Cortex of kidney (tissue), 1 donor: ENCODE measurements at places on chromosomes 11 and 22.

GRCh38 chr11:19604679-19605375 is 107.8 kb upstream of the NAV2 start:
- no peak for DNase-seq

GRCh38 chr22:17578136-17578754 is 14.9 kb downstream of the SLC25A18 start:
- no peak for DNase-seq

GRCh38 chr11:118618115-118618990 is 10.9 kb downstream of the PHLDB1 start:
- DNase-seq = no peak

DNA sequence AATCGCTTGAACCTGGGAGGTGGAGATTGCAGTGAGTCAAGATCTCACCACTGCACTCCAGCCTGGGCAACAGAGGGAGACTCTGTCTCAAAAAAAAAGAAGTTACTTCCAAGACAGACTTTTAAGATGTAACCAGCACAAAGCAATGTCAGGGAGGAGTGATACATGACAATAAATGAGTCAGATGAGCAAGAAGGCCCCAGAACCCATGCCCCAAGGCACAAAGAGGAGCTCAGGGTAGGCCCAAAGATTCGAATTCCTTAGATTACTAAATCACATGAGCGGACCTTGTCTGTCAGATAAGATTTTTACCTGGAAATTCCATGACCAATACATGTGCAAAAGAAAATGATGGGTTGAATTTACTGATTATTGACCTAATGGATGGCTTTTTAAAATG is 10.5 kb upstream of the JHY start:
- no peak for DNase-seq

DNA sequence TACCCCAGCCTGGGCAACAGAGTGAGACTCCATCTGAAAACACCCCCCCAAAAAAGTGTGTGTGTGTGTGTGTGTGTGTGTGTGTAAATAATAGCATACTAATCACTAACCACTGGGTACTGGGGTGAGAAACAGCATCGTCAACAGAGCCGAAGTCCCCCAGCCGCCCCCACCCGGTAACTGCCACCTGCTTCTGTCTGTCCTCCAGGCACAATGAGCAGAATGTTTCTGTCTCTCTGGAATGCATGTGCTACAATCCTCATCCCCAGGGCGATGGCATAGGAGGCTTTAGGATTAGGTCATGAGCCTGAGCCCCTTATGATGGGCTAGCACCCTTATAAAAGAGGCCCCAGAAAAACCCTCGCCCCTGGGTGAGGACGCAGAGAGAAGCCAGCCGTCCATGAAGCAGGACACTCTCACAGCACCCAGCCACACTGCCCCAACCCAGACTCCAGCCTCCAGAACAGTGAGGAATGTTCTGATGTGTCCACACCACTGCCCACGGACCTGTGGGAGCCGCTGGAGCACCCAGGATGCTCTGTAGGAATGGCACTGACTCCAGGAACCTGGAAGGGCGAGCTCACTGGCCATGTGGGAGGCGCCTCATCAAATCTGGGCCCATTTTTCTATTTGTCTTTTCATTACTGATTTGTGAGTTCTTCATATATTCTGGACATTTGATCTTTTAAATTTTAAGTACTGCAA is 9.9 kb downstream of the TTLL8 start:
- DNase-seq = no peak

GRCh38 chr11:124751741-124752470 is at the start of gene VSIG2:
VSIG2 (minus strand) TSS chr11:124752255; CDS start chr11:124752137, 118 bp downstream.
- no peak for DNase-seq

- no peak for DNase-seq
Observed at GRCh38 chr22:21000987-21001600, 824 bp downstream of the THAP7 start.

GRCh38 chr11:46778416-46778815 is 59.4 kb downstream of the F2 start:
- DNase-seq = no peak

DNA sequence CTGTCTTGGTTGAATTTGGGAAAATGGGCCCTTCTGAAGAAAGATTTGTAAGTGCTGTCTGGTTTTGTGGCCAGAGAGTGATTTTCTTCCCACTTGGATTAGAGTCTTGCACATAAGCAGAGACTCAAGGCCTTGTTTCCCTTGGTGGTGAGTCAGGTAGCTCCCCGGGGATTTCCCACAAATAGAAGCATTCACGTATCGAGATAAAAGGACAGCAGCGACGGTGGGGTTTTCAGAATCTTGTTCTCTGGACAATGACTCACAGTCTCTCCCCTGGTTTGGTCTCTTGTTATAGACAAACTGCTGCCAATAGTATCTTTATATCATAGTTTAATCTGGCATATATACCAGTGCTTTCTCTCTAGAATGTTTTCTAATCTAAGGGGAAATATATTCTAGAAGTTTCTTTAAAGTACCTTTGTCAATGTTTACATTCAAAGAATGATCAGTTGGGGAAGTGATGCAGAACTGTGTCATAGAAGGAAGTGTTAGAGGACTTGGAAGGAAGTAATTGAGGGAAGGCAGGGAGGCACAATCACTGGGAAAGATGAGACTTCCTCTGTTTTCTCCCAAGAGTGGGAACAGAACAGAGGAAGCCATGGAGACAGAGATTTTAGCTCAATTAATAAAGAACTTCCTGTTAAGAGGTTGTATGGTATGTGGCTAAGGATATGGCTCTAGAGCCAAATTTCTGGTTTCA is 18.1 kb downstream of the POLA2 start:
- DNase-seq = no peak

DNA sequence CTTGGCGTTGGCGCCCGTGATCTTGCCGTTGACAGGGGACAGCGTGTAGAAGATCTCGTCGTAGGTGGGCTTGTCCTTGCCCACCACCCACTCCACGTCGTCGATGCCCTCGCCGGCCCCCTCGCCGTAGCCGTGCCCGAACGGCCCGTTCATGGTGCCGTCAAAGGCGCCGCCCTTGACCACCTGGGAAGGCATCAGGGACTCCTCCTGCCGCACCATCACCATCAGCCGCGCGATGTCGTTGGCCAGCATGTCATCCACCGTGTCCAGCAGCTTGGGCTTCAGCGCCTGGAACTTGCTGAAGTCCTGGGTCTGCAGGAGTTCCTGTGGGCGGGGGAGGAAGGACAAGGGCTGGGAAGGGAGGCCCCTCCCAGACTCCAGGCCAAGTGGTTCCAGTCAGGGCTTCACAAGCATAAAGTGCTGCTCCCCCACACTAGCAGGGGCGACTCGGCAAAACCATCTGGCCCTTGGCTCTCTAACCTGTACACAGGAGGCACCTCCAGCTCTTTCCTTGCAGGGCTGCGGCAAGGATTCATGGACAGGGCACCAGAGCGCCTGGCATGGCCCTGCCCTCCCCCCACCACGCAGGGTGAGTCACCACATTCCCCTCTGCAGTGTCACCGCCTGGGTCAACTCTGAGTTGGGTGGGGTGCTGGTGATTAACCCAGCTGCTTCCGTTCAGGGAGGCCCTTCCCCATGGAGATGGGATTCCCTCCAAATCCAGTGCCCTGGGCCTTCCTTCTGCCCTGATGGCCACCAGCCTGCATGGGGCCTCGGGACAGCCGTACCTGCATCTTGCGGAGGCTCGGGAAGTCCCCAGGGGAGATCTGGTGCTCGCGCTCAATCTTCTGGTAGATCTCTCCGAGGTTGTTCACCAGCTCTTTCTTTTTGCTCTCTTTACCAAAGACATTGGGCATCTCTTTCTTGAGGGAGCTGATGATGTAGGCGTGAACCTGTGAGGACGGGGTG is 10.4 kb upstream of the CDC42BPG start:
- no peak for DNase-seq

- DNase-seq = no peak
Observed at GRCh38 chr11:95058621-95059020, 8.1 kb upstream of the SRSF8 start.

DNA sequence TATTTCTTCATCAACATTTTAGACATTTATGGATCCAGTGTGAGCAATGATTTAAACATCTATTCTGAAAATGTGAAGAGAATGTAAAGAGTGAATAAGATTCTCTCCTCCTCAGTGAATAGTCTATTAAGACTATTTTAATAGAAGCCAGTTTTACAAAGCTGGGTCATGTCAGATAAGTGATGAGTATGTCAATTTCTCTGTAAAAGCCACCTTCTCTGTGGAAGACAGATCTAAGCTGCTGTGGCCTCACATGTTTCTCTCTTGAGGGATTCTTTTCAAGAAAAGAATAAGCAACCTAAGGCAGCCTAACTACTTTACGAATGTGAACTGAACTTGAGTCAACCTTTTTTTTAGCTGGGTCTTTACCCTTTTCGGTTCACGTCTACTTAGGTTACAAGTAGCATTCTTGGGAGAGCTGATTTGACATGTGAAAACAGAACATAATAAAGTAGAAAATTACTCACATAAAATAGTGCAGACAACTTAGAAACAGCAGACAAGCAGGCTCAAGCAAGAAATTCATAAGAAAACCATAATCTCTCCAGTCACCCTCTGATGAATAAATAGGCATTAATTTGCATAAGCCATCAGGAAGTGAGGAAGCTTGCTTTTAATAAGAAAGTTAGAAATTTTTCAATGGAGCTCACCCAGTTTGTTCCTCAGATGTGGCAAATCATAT is 9.9 kb downstream of the CTSC start:
- DNase-seq = no peak

DNA sequence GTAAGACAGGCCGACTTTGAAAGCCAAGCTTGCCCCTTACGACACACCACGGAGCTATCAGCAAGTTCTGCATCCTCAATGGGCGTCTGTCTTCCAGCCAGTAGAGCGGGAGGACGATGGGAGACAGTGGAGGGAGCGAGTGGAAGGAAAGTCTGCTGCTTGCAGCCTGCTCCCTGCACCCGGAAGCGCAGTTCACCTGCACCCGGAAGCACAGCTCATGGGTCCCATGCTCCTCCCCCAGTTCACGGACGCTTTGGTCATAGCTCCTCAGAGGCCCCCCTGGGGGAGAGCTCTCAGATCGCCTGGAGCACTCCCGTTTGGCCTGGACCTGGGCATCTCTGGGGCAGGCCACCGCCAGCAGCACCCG is 51.3 kb downstream of the FBLN1 start:
- no peak for DNase-seq

- DNase-seq = no peak
Observed at GRCh38 chr22:50218996-50219727, 18.4 kb downstream of the SELENOO start.

DNA sequence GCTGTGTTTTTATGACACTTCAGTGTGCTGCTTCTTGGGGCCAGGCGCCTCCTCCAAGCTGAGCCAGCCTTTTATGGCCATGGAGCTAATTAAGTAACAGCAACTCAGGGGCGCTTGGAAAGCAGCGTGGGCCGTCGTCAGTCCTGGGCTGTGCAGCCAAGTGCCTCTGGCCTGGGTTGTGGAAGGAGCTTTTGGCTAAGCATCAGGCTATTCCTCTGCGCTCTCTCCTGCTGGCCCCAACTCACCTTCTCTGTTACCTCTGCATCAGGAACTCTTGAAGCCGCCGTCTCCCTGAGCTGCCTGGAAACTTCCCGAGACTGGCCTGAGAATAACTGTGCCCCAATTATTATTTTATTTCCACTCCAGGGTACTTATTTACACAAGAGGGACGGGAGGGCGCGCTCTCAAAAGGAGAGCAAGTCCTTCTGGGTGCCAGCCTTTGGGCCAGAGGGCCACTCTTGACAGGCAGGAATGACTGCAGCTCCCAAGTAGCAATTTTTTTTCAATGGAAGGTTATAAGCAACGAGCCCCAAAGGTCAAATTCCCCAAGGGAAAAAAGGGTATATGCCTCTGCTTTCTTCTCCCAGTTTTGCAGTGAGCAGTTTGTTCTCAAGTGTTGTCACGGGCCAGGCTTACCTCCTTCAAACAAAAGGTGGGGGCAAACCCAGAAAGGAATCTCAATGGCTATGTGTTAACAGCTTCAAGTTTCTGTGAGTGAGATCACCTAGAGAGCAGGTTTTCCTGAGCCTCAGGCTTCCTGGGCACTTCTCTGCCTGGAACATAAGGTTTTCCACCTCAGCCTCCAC is 38.5 kb upstream of the NAV2 start:
- no peak for DNase-seq

DNA sequence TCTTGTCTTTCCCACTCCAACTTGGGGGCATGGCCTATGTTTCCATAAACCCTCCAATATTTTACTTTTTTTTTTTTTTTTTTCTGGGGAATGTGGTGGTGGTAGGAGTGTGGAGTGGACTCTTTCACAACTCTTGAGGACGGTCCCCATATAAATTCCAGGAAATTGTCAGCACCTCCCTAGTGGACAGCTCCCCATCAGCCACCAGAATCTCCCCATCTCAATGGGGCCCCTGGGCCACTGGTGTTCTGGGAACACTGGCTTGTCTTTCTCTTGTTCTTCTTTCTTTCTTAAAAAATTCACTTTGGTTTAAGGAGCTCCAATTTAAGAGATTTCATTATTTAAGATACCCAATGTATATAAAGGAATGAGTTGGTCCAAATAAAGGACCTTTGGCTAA is 74.1 kb downstream of the ADM start:
- no peak for DNase-seq

- no peak for DNase-seq
Observed at GRCh38 chr22:45552580-45553350, 50.1 kb downstream of the FBLN1 start.

- DNase-seq = no peak
Observed at GRCh38 chr11:17692931-17693330, 26.4 kb upstream of the MYOD1 start.

DNA sequence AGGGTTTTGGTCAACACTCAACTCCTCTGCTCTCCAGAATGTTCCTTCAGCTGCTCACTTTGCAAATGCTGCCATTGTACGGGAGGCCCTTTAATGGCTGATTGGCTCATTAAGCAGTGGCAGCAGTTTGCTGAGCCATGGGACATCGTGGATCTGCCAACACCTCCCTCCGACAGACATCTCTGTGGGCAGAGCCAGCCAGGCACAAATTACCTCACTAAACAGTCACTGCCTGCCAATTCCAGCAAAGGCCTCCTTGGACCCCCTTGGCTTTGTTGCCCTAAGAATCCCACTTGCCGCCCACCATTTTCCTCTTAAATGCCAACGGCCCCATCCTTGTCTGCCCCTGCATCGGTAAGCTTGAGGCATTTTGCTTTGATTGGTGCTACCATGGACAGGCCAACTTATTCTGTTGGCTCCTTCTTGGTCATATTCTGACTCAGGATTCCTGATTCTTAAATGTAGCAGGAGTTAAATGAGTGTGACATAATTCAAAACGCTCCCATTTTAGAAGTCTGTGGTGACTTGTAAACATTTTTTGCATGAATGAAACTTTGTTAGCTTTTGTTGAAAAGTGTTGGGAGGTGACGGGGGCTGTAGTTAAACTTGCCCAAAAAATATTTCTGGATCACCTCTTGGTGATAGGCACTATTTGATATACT is 57.5 kb upstream of the LMO2 start:
- no peak for DNase-seq

DNA sequence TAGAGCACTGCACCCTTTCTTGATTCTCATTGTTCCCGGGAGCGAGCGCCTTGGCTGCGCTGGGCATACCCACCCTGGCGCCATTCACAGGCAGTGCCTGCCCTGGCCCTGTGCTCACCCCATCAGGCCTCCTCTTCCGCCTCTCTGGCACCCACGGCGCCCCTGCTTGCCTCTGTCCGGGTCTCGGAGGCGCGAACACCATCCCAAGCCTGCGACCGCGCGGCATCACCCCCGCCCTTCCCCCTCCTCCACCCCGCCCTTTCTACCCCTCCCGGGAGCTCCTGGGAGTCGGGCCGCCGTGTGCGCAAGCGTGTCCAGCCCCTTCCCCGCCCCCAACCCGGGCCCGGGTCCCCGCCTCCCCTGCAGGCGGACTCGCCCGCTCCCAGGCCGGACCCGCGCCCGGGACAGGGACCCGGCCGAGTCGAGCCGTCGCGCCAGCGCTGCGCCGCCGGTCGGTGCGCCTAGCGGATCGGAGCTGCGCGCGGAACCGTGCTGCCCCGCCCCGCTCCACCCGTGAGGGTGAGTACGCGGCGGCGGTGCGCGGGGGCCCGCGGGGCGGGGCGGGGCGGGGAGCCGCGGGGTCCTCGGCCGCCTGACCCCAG is at the start of gene ST3GAL4:
Gene ST3GAL4 (plus strand): TSS at position 363 of the 602 bp plus-strand sequence. CDS start 50,470 bp downstream, outside the sequence.
- DNase-seq = no peak
